Right ventricle myocardium inferior (tissue), 1 donor: ENCODE measurements at places on chromosomes 5 and 9. TPM values are rescaled to one million over a fixed set of nuclear protein-coding genes. Genes with fewer than 3 reads are reported as not detected.

The ASTN2 gene
- 8.3 TPM for total RNA-seq

The IL12B gene
- total RNA-seq = not detected

The JAKMIP2 gene
- 0.16 TPM for total RNA-seq

The TNC gene
- total RNA-seq = 0.57 TPM

The DBH gene
- total RNA-seq = not detected

The TMEM174 gene
- total RNA-seq = not detected

The SPINK7 gene
- not detected for total RNA-seq

The KIF4B gene
- total RNA-seq = not detected
